ENCODE measurements at places on chromosomes 16 and 17. TPM values are rescaled to one million over a fixed set of nuclear protein-coding genes. Genes with fewer than 3 reads are reported as not detected.

Gene P2RX1
- total RNA-seq, result 0.27 TPM

Gene ENPP7
- total RNA-seq, result not detected

Gene RAB37
- 0.82 TPM for total RNA-seq

Gene CDR2
- 13.3 TPM for total RNA-seq

Gene SLC52A1
- not detected for total RNA-seq

Gene PIPOX
- total RNA-seq, result 6.4 TPM

Gene CLEC16A
- total RNA-seq, result 28.8 TPM

Gene HBQ1
- total RNA-seq, result 1.7 TPM

Gene MAP2K6
- total RNA-seq, result 32.6 TPM

Gene ZNF423
- total RNA-seq, result 47.5 TPM

Gene LGALS9
- 3.9 TPM for total RNA-seq

Gene CAPNS2
- 0.82 TPM for total RNA-seq

Gene NSMCE1
- total RNA-seq, result 27.0 TPM

Gene MT1A
- total RNA-seq, result not detected

Gene FOXN1
- not detected for total RNA-seq

Gene MYH11
- total RNA-seq, result 3.5 TPM

Gene MYCBPAP
- total RNA-seq, result 0.91 TPM

Gene TPSD1
- not detected for total RNA-seq

Measured in cerebellum (tissue), 4 donors.